ENCODE measurements at places on chromosomes 16 and 17. TPM values are rescaled to one million over a fixed set of nuclear protein-coding genes. Genes with fewer than 3 reads are reported as not detected.

- no peak for DNase-seq
These were observed 2.7 kb upstream of the AMFR start for GRCh38 chr16:56428091-56428490.

- DNase-seq: no peak
These were observed 4.5 kb downstream of the HERPUD1 start for GRCh38 chr16:56936491-56936890.

GRCh38 chr16:69084289-69084688 lies 21.2 kb upstream of the HAS3 start:
- no peak for DNase-seq

DNA sequence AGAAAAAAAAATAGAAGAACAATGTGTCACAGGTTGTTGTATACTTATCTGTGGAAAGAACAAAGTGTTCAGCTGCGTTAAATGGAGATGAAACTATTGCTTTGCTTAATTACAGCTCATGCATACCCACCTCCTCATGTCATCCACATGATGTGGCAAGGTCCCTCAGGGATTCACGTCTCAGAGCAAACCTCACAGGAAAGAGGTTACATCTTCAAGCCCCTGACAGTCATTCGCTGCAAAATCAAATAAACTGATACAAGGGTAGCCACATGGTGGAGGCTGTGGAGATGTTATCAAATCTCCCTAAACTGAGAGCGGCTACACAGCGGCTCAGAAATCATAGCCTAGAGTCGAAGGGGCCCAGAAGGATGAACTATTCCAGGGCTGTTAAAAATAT lies 21.1 kb downstream of the GINS3 start:
- DNase-seq: no peak

DNA sequence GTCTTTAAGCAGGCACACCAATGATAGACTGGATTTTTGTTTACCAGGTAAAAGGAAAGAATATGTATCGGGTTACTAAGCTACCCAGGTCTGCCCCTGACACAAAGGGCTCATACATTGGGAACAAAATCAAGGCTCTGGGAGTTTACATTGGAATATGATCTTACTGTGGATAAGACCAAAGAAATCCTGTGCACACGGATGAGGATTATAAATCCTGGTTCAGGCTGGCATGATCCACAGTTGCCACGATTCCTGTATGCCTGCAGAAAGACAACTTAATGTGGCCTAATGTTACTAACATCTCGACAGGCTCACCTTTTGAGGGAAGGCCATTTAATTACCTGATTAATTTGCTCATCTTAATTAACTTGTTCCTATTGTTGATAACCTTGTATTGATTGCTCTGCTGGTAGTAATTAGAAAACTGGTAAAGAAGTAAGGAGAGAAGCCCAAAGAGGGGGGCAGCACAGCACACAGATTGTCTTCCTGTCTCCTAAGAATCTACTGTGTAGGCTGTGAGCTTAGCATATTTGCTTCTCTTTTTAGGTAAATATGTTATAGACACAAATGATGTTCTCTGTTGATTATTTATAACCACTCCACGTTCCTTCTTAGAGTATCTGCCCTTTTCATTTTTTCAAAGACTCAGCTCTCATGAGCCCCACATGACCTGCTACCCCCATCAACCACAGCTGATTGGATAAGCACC lies 51.0 kb upstream of the TOX3 start:
- DNase-seq: no peak

DNA sequence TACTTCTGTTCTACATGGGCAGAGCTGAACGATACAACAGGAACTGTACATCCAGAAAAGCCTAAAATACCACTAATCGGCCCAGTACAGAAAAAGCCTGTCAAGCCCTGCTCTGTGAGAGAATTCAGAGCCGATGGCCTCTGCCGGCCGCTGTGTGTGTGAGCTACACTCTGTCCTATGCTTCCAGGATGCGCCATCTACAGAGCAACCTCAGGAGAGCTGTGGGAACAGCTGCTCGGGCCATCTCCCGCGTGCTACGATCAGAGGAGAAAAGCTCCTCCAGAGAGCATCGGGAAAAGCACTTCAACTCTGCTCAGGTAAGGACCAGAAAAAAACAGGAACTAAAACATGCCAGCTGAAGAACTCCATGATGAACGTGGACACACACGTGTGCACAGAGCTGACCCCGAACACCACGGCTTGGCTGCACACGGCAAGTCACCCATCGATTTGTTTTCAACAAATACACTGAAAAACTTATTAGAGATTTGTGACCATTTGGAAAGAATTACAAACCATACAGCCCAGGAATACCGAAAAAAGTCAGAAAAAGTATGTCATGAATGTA lies 115.9 kb downstream of the ANKRD11 start:
- no peak for DNase-seq

DNA sequence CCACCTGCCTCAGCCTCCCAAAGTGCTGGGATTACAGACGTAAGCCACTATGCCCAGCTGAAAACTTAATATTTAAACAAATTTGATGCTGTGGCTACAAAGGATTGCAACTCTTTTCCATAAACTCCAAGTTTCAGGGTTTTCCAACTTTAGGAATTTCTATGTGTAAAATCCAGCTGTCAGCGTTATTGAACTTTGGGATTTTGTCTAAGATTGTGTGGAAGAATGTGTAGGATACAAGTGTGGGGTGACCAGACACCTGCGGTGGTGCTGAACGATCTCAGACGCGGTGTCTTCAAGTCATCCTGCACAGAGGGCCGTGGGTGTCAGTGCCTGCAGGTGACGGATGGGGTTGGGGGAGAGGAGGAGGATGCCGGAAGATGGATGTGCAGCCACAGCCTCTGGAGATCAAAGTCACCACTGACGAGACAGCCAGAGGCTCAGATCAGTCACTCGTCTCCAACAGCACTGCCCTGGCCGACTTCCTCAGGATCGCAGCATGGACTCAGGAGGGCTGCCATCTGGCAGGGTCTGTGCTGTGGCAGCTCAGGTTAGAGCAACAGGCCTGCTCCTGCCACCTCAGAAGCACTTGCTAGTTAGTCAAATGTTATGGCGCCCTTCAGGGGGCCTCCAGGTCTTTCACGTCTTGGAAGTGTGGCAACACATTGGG lies 13.0 kb downstream of the ACSF3 start:
- DNase-seq: no peak

DNA sequence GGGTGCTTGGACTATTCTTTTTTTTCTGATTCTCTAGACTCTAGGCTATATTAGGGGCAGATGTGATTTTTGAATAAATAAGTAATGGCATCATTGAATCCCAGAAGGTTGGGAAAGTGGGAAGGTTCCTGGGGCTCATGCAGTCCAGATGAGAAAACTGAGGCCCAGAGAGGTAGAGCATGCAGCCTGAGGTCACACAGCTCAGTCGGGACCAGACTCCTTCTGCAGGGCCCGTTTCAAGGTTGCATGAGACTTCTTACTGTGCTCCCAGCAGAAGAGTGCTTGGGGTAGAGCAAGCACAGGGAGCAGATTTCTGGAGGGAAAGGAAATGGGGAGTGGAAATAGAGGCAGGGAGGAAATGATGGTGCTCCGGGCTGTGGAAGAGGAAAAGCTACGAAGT lies 59.8 kb downstream of the MGAT5B start:
- DNase-seq: no peak

- no peak for DNase-seq
These were observed 825.1 kb upstream of the EEF2KMT start for GRCh38 chr16:5922686-5923085.

DNA sequence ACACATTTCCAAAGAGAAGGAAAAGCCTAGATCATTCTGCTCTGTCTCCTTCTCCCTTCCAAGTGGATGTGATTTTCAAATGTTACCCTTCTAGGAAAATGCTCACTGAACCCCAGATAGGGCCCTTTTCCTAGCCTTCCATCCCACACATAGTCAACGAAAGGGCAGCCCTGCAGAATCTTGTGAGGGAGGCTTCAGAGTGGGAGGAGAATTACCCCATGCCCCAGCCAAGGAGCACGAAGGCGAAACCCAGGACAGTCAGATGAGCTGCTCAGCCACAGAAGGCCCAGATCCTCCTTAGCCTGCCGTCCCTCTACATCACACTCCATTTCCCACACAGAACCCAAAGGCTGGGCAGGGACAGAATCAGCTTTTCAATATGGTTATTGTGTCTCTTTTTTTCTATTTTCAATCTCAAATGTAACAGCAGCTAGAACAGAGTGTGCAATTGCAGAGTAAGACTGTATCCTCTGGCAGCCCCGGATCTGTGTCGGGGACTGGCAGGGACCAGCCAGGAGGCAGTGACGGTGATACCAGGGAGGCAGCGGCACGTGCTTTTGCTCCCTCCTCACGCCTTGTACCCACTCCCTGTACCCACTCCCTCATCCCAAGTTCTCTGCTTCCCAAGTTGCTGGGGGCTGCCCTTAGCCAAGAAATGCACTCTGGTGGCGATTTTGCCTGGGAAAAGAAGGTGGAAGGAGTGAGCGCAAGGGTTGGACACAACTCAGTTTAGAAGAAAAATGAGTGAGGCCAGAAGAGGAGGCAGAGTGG lies 3.7 kb upstream of the SDK2 start:
- no peak for DNase-seq

GRCh38 chr16:2158262-2158638 lies 2.7 kb downstream of the TRAF7 start:
- DNase-seq: no peak

- DNase-seq: no peak
These were observed 36.1 kb upstream of the HELZ start for GRCh38 chr17:67281053-67281452.

GRCh38 chr16:4976079-4976478 lies 17.9 kb downstream of the SEC14L5 start:
- no peak for DNase-seq

- DNase-seq: no peak
These were observed 26.8 kb upstream of the PRKCA start for GRCh38 chr17:66275651-66276050.

- DNase-seq: no peak
These were observed 1.3 kb downstream of the SPN start for GRCh38 chr16:29664091-29664921.

DNA sequence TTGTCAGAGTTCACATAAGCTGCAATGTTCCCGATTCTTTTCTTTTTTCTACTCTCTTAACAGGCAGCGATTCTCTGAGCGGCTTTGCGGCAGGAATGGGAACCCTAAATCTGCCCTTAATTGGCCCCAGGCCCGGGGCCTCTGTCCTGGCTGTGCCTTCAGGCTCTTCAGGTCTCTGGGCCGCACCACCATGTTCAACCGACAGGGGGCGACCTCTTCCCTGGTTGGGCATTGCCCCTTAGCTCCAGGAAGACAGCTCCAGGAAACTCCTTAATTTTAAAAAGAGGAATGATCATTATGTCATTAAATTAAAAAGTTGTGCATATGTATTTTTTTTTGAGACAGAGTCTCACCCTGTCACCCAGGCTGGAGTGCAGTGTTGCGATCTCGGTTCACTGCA lies 20.3 kb downstream of the CACNG5 start:
- no peak for DNase-seq

- no peak for DNase-seq
These were observed 172.5 kb downstream of the PRKCA start for GRCh38 chr17:66474806-66475497.

GRCh38 chr16:49468611-49469310 lies 95.2 kb downstream of the C16orf78 start:
- no peak for DNase-seq

RNF40 gene
- 130 TPM for total RNA-seq

AGRP gene
- not detected for total RNA-seq

LPO gene
- total RNA-seq: 0.27 TPM

PRAC1 gene
- total RNA-seq: 14.0 TPM

CCL14 gene
- total RNA-seq: not detected

ABCC11 gene
- 0.47 TPM for total RNA-seq

PPP1R1B gene
- 0.75 TPM for total RNA-seq

ZNF385C gene
- 2.9 TPM for total RNA-seq

MGAT5B gene
- 1.0 TPM for total RNA-seq

KRTAP4-5 gene
- not detected for total RNA-seq

CCL3 gene
- not detected for total RNA-seq
